ENCODE measurements at places on chromosomes 13 and 19.
A peak's percentile ranks its signal among the peaks of the same experiment; 100 is the strongest.

DNA sequence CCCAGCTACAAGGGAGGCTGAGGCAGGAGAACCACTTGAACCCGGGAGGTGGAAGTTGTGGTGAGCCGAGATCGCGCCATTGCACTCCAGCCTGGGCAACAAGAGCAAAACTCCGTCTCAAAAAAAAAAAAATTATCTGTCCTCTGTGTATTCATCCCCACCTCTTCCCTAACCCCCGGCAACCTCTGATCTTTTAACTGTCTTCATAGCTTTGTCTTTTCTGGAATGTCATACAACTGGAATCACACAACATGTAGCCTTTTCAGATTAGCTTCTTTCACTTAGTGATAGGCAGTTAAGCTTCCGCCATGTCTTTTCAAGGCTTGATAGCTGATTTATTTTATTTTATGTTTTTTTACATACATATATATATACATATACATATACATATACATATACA lies 8.4 kb upstream of the S1PR5 start:
- DNase-seq: no peak

DNA sequence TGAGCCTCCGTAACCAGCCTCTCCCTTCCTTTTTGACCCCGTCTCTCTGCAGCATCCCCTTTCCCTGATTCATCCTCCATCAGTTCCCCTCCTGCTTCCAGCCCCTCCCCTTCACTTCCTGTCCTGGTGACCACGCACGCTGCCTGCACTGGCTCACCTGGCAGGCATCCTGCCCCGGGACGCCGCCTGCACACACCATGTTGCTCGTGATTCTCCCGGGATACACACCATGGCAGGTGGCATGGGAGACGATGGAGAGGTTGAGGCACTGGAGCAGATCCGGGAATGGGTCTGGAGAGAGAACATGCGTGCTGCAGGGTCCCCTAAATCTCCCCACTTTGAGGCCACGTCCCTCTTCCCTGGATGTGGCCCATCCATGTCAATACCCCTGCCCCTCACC lies 4.2 kb downstream of the KLK12 start:
- no peak for DNase-seq

GRCh38 chr19:48745208-48745995 lies 1.3 kb downstream of the IZUMO1 start:
- peak; percentile 56 for DNase-seq

GRCh38 chr13:103839460-103839859 lies 773.2 kb upstream of the SLC10A2 start:
- no peak for DNase-seq

DNA sequence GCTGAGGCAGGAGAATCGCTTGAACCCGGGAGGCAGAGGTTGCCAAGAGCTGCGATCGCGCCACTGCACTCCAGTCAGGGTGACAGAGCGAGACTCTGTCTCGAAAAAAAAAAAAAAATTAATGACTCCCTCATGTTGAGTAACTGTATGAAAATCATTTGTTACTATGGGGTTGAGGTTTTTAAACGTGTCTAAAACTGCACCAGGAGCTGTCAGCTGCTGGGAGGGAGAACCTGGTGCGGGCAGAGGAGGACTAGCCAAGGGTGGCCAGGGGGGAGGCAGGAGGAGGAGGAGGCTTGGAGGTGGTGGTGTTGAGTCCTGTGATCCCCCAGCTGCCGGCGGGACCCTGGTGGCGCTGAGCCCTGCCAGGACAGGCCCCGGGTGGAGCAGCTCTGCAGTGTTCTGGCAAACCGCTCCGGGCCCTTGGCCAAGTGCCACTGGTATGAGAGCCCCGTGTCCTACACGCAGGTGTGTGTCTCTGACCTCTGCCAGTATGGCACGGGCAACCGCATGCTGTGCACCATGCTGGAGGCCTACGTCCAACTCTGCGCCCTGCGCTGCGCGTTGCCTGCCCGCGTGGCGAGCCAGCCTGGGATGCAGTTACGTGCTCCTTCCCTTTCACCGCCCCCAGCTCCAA lies 17.1 kb upstream of the FXYD3 start:
- DNase-seq: no peak

DNA sequence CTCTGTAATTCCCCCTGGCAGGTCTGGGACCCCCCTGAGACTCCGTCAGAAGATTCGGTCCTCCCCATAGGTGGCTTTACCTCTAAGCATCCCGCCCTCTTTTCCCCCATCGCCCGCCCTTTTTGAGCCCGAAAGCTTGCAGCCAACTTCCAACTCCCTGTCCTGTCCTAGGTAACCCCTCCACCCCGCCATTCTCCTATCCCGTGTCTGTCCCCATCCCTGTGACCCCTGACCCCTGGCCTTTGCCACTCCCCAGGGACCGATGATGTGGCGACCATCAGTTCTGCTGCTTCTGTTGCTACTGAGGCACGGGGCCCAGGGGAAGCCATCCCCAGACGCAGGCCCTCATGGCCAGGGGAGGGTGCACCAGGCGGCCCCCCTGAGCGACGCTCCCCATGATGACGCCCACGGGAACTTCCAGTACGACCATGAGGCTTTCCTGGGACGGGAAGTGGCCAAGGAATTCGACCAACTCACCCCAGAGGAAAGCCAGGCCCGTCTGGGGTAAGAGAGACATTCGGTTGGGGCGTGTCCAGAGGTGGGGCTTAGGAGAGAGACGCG lies 488 bp downstream of the RCN3 start:
- no peak for DNase-seq

GRCh38 chr13:86135856-86136255 lies 336.6 kb upstream of the SLITRK6 start:
- DNase-seq: no peak

DNA sequence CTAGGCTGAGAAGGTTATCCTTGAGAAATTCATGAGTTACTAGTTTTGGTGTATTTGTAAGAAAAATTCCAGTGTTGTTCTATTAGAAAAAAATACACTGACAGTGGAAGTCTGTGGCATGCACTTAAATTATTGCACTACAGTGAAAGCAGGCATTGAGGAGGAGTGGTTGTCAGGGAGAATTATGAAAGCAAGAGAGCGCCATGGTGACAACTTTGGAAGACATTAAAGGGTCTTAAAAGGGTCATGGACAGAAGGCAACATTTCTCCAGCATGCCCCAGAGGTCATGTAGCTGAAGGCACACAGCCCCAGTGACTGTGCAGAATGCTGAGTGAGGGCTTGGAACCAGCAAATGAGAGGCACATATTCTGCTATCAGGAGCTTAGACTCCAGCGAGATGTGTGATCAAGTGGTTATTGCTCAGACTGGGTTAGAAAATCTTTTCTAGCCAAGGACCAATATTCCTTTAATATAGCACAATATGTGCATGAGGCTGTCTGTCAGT lies 292.7 kb downstream of the OLFM4 start:
- DNase-seq: peak; percentile 12

DNA sequence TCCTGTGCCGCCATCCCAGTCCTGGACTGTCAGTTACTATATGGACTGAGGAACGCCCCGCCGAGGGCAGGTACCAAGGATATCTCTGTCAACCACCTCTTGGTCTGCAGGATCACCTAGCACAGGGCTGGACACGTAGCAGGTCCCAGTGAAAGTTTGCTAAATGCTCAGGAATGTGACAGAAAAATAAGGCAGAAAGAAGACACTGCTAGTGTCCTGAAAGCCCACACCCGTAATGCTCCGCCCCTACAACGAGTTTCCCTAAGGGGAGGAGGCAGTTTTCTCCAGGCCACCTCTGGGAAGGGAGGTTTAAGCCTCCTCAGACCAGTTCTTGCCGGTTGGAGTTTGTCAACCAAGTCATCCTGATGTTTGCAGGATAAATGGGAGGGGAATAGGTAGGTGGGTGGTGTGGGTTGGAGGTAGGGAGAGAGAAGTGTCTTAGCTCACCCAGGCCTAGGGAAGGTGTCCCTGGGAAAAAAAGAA lies 1.7 kb upstream of the SERTAD3 start:
- DNase-seq: peak; percentile 54

DNA sequence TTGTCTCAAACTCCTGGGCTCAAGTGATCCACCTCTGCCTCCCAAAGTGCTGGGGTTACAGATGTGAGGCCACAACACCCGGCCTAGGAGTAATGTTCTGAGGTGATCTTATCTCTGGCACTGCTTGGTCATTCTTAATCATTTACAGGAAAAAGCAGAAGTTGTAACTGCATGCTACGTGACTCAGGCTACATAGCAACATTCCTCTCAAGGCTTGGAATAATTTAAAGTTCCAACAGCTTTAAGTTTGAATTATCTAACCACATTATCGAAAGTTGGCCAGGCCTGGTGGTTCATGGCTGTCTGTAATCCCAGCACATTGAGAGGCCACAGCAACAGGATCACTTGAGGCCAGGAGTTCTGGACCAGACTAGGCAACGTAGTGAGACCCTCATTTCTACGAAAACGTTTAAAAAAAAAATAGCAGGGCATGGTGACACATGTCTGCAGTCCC lies 3.9 kb upstream of the B9D2 start:
- no peak for DNase-seq

DNA sequence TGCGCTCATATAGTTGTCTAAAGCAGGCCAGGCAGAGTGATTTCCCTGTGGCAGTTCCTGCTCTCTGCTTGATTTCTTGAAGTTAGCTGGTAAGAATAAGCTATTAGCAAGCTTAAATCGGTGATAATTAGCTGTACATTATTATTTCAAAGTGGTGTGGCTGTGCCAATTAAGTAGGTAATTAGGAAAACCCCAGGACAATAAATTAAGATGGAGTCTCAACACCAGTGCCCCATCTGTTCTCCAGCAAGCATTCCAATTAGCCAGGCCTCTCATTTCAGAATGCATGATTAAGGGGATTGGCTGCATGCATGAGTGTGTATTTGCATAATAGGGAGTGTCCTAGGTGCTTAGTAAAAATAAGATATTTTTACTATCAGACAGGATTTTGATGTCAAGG lies 342.3 kb downstream of the GPC5 start:
- no peak for DNase-seq

- DNase-seq: no peak
Observed at GRCh38 chr13:36417331-36417730, 15.0 kb upstream of the CCNA1 start.

DNA sequence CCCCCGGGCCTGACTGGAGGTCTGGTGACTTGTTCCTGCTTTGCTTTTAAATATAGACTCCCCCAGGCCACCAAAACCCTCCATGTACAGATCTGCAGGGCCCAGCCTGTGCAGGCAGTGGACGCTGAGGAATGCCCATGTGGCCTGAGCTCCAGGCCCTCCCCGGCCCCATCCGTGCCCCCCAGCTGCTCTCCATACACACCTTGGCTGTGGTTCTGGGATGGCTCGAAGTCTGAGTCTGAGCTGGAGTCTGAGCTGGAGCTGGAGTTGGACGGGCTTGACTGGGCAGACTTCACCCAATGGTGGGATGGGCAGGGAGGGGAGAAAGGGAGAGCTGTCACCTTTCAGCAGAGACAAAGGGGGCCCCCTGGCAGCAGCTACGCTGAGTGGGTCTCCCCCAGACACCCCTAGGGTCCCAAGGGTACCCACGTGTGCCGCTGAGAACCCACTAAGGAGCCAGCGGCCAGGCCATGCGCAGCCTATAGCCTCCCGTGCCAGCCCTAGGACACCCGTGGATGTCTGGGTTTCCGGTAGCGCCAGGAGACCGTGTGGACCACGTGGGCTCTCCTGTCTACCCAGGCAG lies 61.9 kb downstream of the MLLT1 start:
- no peak for DNase-seq

DNA sequence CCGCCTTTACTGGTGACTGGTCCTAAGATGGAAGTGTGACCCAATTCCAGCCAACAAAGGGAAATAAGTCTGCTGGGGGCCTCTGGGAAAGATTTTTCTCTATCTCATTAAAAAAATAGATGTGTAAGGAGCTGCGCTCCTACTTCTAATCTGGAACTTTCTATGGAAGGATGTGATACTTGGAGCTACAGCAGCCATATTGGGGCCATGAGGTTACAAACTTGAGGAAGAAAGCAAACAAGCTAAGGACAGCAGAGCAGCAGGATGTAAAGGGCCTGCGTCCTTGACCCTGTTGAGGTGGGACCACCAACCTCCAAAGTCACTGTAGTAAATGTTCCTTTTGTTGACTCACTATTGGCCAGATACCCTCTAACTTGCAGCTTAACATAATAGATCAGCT lies 7.5 kb downstream of the GPR42 start:
- DNase-seq: no peak

GRCh38 chr13:51370116-51370515 lies 30.6 kb downstream of the SERPINE3 start:
- no peak for DNase-seq

- no peak for DNase-seq
Observed at GRCh38 chr13:22110368-22110767, 439.5 kb downstream of the FGF9 start.

- DNase-seq: no peak
Observed at GRCh38 chr13:95255072-95255732, 46.0 kb downstream of the ABCC4 start.

- no peak for DNase-seq
Observed at GRCh38 chr13:29801102-29801501, 49.3 kb downstream of the UBL3 start.

- no peak for DNase-seq
Observed at GRCh38 chr13:108220041-108220440, 1.8 kb downstream of the ABHD13 start.

DNA sequence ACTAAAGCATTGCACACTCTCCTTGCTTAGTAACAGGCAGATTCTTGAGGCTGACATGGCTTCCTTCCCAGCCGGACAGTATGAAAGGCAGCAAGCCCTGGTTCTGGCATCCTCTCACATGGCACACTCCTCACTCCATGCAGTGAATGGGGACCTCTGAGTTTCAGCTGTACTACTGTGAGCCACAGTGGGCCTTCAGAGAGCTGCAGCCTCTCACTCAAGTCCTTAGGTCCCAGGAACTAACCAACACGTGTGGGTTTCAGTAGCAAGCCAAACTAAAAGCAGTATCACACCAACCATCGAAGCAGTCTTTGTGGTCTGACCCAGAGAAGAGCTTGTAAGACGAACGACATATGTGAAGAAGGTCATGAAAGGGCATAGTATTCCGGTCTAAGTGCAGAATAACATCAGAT lies 128.2 kb downstream of the TBC1D4 start:
- no peak for DNase-seq

- no peak for DNase-seq
Observed at GRCh38 chr13:30318026-30318425, 10.7 kb upstream of the KATNAL1 start.

DNA sequence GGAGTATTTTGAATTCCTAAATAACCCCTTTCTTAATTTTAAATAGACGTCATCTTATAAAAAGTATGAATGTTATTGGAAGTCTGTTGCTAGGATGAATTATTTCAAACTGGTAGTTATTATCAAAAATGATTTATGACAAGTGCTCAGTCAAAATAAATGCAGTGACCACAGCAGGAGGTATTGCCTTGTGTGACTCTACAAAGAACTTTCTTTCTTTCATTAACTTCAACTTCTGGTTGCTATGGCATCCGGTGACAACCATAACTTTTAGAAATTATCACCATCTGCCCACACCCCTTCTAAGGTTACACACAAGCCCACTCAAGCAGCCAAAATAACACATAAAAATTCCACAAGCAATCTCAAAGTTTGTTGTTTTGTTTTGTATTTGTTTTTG lies 189.9 kb downstream of the DACH1 start:
- DNase-seq: peak; percentile 30

DNA sequence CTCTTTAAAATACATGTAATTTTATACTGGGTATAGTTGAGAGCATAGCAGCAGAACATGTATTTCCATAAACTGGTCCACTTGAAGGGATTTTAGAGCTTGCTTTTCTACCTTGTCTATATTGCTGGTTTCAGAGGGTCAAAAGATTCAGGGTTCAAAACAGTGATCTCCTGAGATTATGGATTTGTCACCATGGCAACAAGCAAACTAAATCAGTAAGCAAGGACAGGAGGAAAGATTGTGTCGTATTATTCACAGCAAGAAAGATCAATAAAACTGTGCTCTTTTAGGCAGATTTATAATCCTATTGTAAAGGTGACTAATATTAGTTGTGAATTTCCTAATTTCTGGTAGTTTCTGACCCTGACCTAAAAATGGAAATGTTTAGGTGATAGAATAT lies 496.4 kb downstream of the LMO7 start:
- no peak for DNase-seq

- DNase-seq: peak; percentile 52
Observed at GRCh38 chr13:106533943-106534638, 1.4 kb downstream of the EFNB2 start.

Data from nephron progenitor cell (in vitro differentiated cells).